Stromal cell of bone marrow (primary cell): ENCODE measurements at places on chromosomes 6 and 20.

DNA sequence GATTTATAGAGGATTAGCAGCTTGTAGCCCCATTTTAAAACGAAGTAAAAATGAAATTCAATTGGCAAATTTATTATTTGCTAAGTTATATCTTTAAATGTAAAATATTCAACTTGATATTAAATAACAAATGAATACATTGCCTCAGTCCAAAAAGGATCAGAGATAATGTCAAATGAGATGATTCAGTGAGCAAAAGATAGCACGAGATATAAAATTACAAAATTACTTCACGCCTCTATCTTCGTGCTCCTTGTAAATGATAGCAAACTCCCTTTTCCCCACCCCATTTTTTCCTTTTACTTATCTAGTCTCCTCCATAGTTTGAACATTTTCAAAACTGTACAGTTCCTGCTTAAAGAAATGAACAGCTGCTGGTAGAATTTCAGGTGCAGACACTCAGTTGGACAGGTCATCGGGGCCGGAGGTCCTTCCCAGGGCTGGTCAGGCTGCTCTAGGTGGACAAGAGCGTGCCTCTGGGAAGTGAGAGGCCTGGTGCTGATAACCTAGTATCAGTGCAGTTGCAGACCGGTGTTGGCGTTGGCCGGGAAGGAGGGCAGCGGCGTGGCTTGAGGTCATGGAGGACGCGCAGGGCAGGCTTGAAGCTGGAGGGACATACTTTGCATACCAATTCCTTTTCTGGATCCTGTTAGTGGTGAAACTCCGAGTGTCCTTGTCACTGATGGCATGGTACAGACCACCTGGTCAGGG is 83.9 kb downstream of the CDC5L start:
- no peak for DNase-seq

DNA sequence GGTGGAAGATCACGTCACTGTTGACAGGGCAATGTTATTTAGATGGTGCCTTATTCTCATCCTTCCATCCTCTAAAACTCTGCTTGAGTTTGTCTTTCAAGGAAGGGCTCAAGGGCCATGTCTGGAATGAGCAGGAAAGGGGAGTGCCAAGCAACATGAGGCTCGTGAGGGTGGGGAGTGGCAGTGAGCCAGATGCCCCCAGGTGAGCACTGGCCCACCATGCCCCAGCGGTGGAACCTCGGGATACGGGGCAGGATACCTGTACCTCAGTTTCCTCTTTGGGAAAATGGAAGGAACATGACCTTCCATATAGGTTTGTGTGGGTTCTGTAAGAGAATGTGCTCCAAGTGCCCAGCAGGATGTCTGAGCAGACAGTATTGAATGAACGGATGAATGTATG is 337.4 kb downstream of the TAF4 start:
- no peak for DNase-seq

- peak; percentile 38 for DNase-seq
Measured at GRCh38 chr20:17895641-17896171, 72.9 kb downstream of the SNX5 start.

- no peak for DNase-seq
Measured at GRCh38 chr6:114058435-114058834, 87.5 kb upstream of the HDAC2 start.

GRCh38 chr6:152463164-152463563 is 174.0 kb downstream of the SYNE1 start:
- DNase-seq: no peak
